IMR-90 (cell line): ENCODE measurements at places on chromosomes 6 and 20. TPM values are rescaled to one million over a fixed set of nuclear protein-coding genes. Genes with fewer than 3 reads are reported as not detected.

The ANKRD66 gene
- total RNA-seq, result not detected in 2 replicates

DNA sequence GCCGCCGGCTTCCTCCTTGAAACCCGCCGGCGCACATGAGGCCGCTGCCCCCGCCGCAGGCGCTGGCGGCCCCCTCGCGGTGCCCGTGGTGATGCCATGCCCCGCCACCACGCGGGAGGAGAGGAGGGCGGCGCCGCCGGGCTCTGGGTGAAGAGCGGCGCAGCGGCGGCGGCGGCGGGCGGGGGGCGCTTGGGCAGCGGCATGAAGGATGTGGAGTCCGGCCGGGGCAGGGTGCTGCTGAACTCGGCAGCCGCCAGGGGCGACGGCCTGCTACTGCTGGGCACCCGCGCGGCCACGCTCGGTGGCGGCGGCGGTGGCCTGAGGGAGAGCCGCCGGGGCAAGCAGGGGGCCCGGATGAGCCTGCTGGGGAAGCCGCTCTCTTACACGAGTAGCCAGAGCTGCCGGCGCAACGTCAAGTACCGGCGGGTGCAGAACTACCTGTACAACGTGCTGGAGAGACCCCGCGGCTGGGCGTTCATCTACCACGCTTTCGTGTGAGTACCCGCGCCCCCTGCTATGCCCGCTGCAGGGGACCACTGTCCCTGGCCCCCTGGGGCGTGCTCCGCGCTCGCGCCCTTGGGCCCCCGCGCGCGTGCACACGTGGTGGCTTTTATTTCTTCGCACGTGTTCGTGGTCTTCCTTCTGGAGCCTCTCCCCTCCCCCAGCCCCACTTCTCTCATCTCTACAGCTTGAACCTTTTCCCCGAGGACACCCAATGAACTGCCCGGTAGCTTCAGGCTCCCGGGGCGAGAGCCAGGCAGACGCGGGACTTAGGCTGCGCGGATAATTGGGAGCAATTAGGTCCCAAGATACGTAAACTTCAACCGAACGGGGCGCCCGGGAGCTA is 453 bp downstream of the KCNQ5 start:
- DNase-seq, result peak; percentile 24

The BPIFA1 gene
- total RNA-seq, result not detected in 2 replicates

The TBX18 gene
- 0.83 and 1.3 TPM in 2 replicates for total RNA-seq

The PRKN gene
- 0.18 and 0.28 TPM in 2 replicates for total RNA-seq

GRCh38 chr20:41223112-41223511 is 85.8 kb downstream of the PLCG1 start:
- DNase-seq, result peak; percentile 63

The KIF6 gene
- total RNA-seq, result under 0.01 TPM in 1 of 2 replicates, not detected in the other

The FRK gene
- total RNA-seq, result under 0.01 TPM in 2 replicates

The TUBB1 gene
- total RNA-seq, result not detected in 2 replicates

DNA sequence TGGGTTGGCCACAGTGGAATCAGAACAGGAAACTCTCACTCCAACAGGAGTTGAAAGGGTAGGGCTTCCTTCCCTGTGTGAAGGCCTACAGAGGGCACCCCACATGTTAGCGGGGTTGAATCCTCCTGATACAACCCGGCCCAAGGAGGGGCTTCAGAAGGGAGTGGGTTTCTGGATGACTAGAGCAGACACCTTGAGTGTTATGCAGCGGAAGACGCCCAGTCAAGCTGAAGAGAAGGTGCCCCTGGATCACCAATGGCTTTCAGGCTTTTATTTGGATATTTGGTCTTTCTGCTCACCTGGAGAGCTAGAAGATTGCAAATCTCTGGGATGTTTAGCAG is 132.8 kb downstream of the PRND start:
- no peak for DNase-seq

The ASXL1 gene
- total RNA-seq, result 29.9 and 33.3 TPM in 2 replicates

The TTBK1 gene
- total RNA-seq, result under 0.01 TPM in 1 of 2 replicates, not detected in the other

DNA sequence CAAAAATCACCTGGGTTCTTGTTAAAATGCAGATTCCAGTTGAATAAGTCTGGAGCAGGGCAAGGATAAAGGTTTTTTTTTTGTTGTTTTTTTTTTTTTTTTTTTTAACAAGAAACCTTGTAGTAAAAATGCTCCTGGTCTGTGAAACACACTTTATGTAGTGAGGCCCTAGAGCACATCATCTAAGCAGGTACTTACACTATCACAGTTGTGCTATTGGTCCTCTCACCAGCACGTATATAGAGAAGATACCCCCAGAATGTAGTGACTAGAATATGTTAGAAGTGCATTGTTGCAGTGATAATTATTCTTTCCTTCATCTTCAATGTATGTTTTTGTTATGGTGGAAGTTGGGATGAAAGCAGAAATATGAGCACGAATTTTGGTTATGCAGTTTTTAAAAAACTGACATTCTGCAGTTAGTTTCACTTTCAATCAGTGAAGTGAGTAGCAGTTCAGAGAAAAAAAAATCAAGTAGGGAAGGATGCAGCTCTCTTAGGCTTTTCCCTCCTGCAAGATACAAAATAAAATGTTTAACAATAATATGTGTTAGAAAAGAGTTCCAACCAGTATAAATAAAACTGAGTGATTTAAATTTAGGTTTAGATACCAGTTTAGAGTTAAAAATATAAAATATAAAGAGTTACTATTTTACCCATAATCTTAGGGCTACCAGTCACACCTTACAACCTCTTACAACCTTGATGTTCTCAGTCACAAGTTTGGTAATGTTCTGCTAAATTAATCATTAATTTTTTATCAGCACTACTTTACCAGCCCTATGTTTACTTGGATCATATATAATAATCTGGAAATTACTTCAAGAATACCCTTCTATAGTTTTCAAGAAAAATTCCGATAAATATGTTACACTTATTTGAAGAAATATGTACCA is 9.2 kb upstream of the DEFB113 start:
- no peak for DNase-seq

The DLK2 gene
- total RNA-seq, result 0.90 and 1.1 TPM in 2 replicates

- DNase-seq, result peak; percentile 96
These were observed 117.6 kb downstream of the DST start for GRCh38 chr6:56524891-56525703.

DNA sequence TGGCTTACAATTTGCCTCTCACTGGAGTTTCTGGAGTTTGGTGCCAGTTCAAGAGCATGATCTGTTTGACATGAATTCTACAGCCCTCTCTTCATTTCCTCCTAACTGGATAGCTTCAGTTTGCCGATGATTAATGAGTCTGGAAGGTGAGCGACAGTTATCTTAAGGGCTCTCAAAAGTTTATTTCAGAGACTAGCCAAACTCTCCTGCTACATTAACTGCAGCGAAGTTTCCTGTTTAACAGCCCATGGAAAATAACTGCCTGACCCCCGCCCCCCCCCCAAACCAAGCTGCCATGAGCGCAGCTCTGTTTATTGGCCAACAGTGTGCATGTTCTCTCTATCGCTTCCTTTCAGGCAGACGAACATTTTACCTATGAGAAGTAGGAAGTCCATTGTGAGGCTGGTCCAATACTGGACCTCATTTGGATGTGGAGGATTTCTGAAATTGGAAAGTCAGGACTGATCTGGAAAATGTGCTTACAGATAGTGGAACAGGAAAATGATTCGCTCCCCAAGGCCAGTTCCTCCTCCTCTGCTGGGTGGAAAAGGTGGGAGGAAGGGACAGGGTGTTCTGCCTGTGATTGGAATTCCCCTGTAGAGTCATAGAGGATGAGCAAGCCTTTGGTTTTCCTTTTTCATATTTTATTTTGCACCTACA is 522.2 kb upstream of the JAG1 start:
- DNase-seq, result peak; percentile 95

GRCh38 chr20:2760952-2761305 is 39.5 kb downstream of the CPXM1 start:
- DNase-seq, result no peak

DNA sequence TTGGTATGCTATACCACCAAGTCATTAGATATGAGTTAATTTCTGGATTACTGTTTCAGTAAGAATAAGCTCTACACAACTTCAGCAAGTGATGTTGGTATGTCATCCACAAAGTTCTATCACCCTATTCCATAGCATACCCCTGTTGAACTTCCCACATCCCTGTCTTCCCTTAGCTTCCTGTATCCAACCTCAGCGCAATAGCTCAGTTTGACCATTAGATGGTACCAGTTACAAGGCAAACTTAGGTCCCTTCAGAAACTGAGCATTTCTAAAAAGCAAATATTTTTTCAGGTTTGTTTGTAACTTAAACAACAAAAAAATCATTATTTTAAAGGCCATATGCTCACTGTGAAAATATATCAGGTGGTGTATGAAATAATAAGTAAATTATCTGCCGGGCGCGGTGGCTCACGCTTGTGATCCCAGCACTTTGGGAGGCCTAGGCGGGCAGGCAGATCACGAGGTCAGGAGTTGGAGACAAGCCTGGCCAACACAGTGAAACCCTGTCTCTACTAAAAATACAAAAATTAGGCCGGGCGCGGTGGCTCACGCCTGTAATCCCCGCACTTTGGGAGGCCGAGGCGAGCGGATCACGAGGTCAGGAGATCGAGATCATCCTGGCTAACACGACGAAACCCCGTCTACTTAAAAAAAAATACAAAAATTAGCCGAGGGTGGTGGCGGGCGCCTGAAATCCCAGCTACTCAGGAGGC is 8.8 kb upstream of the MOG start:
- peak; percentile 50 for DNase-seq

GRCh38 chr6:54377776-54378175 is 69.5 kb downstream of the TINAG start:
- DNase-seq, result peak; percentile 4
